ENCODE measurements at places on chromosomes 7 and 10.

DNA sequence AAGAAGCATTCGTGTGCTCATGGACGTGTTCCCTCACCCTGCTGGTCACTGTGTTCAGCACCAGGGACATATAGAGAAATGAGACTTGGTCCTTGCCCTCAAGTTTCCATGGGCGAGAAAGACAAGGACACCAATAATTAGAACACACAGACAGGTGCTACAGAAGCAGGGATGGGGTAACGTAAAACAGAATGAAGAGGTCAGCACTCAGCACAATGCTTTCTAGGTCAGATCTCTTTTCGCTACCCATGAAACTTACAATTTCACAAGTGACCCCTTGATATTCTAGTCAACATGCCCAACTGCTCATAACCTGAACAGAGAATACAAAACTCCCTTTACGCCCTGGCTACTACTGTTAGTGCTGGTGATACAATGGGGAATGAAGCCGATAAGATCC is 6.0 kb upstream of the ANK3 start:
- DNase-seq, result no peak

GRCh38 chr10:44925224-44925623 is 14.1 kb downstream of the TMEM72 start:
- no peak for DNase-seq

DNA sequence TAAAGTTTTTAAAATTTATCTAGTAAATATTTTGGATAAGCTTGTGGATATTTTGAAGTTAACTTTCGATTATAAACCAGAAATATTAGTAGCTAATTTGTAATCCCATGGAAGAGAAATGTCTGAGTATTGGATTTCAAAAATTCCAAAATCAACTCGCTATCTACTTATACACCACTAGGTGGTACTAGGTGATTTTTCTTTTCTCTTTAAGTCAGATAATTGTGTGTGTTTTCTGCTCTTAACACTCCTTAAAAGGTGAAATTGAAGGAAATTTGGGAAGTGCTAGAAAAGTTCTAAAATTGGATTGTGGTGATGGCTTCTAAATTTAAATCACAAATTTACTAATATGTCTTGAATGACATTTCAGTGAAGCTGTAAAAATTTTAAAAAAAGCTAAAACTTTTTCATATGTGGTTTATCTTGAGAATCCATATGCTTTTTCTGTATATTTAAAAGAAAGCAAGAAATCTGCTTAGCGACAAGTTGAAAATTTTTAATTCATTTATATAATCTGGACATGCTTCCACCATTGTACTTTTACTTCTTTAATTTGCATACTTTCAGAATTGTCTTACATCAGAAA is 90.2 kb downstream of the IPMK start:
- no peak for DNase-seq

DNA sequence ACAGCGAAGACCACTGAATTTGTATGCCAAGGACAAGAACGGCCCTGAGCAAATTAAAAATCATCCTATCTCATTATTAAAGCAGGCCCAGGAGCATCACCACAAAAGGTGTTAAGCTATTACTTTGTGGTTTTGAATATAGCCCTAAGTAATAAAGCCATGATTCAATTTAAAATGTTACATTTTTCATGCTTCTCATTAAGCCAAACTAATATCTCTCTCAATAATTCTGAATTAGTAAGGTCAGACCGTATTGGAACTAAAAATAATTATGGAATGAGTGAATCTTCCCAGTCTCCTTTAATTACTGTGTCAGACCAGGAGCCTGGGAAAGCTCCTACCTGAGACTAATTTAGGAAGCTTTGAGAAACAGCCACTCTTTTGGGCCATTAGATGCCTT is 162.4 kb downstream of the SORCS1 start:
- no peak for DNase-seq

DNA sequence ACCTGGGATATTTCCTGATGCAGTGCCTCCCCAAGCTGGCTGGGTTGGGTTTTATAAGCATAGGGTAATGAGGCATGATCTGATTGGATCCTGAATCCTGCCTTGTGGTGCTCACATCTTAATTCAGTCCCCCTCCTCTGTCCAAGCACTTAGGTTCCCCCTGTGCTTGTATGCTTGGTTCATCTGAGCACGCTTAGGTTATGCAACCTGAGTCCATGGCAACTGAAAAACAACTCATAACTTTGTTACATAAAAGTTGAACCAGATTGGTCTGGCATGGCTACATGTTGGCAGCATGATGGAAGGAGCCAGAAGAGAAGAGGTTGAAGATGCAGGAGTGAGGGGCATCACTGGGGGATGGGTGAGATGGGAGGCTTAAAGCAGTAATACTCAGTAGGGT is 57.3 kb upstream of the OSBPL3 start:
- DNase-seq, result no peak

Measured in bone marrow (tissue), 2 donors.